Occipital lobe (tissue), 3 donors: ENCODE measurements at places on chromosomes 6 and 20. TPM values are rescaled to one million over a fixed set of nuclear protein-coding genes. Genes with fewer than 3 reads are reported as not detected.
A peak's percentile ranks its signal among the peaks of the same experiment; 100 is the strongest.

DNA sequence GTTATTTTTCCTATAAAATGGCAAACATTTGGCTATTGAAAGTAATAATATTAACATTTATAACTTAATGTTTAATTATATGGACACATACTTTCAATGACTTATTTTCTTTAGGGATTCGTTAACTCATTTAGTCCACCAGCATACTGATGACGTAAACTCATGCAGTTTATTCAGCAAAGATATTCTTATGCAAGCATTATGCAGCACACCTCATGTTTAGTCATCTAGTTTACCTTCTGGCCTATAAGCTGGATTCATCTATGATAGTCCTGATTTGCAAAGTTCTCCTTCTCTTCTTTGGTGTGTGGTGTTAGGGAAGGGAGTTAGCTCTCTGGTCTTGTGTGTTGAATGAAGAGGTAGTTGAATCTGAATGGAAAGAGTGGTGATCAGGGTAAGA, 60.0 kb downstream of the OR2J2 start:
- no peak for DNase-seq

DNA sequence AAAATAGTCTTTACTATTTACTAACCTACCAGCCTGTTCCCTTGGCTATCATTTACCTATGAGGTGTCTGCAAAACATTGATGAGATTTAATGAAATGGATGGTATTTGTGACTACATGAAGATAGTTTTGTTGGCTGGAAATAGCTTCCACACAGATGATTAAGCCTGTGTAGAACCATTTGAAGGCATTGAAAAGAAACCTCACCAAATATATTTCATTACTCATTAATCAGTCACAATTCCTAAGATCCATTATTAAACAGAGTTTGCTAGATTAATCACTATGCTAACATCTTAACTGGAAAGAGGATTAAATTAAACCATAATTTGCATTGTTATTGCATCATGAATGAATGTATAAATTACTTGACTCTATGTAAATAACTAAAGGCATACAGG, 560.3 kb downstream of the BMP2 start:
- DNase-seq, result no peak

- DNase-seq, result no peak
Observed at GRCh38 chr6:113364766-113365165, 492.4 kb upstream of the MARCKS start.

DNA sequence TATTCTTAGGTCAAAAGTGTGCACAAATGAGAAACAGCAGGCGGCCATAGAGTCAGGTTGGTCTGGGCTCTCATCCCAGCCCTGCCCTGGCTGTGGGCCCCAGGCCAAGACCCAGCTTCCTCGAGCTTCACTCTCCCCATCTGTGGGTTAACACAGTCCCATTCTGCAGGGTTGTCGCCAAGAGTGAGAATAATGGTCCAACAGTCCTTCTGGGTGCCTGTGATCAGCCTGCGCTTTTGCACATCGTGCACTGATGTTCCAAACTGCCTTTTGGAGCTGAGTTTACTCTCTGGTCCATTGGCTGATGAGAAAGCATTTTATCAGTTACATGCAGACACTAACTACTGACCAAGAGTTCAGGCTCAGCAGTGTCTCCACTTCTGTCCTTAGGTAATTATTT, 82.6 kb downstream of the INSM1 start:
- DNase-seq, result peak; percentile 21

DNA sequence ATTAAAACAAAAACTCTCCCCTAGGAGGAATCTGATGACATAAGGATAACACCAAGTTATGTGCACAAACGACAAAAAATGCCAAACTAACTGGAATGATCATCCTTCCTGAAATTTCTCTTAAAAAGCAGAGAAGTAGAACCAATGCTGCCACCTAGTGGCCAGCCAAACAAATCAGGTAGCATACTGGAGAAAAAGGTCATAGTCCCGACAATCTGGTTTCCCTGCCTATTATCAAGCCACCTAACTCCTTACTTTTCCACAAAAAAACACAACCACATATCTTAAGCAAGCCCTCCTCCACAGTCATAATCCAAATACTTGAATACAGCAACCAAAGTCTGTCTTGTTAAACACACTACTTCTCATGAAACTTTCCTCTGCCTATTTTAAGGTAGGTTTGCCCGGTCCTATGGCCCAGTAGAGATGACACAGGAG, 5.3 kb downstream of the OARD1 start:
- peak; percentile 14 for DNase-seq

DNA sequence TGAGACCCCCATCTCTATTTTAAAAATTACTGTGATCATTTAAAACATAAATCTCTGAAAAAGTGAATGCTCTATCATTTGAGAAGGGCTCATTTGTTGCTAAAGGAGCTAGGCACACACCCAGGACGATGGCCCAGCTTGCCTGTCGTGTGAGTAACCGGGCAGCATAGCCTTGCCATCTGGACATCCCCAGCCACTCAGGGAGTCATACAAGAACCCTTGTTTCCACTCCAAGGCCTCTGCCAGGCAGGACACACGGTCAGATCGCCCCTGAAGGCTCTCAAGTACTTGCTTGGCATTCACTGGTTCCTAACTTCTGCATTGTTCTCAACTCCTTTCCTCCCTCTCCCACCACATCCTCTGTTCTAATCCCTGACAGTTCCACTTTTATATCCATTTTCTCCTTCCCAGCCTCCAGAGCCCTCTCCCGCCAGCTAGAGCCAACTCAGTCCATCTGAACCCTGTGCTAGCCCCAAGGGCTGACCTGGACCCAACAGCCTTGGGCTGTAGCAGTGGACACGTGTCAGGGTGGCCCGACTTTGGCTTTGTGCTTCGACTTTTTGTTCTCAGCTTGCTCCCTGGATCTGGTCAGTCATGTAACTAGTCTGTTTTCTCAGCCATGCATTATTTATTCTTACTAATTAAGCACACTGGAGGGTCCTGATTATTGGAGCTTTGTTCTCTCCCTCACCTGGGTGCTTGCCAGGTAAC, 15.7 kb upstream of the EZR start:
- DNase-seq, result no peak

- DNase-seq, result no peak
Observed at GRCh38 chr6:27814665-27815424, 97.4 kb downstream of the OR2B2 start.

Gene SLC22A3
- 3.7 TPM for total RNA-seq

Gene HLA-G
- not detected for total RNA-seq

Gene ADGRF4
- not detected for total RNA-seq

Gene ZNF451
- 167 TPM for total RNA-seq

Gene SEMG1
- not detected for total RNA-seq

Gene DEFB124
- total RNA-seq, result not detected
